ENCODE measurements at places on chromosomes 7 and 10. TPM values are rescaled to one million over a fixed set of nuclear protein-coding genes. Genes with fewer than 3 reads are reported as not detected.

- no peak for DNase-seq
These were observed 269.0 kb downstream of the RPS24 start for GRCh38 chr10:78302739-78302988.

DNA sequence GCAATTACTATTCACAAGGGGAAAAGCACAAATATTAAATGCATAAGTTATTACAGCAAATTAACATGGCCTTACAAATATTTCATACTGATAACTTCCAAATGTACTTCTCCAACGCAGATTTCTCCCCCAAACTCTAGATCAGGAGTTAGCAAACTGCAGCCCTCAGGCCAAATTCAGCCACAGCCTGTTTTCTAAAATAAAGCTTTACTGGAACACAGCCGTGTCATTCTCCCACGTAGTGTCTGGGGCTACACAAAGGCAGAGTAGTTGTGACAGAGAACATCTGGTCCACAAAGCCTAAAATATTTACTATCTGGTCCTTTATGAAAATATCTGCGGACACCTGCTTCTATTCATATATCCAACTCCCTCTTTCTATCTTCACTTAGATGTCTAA is 151.8 kb upstream of the AHR start:
- DNase-seq: no peak

- no peak for DNase-seq
These were observed 66.3 kb downstream of the MTERF1 start for GRCh38 chr7:91814189-91814588.

MDFIC gene
- total RNA-seq: 28.7 TPM
